ENCODE measurements at places on chromosomes 1 and 21.

- no peak for DNase-seq
These were observed 15.8 kb upstream of the COL6A2 start for GRCh38 chr21:46081862-46082712.

DNA sequence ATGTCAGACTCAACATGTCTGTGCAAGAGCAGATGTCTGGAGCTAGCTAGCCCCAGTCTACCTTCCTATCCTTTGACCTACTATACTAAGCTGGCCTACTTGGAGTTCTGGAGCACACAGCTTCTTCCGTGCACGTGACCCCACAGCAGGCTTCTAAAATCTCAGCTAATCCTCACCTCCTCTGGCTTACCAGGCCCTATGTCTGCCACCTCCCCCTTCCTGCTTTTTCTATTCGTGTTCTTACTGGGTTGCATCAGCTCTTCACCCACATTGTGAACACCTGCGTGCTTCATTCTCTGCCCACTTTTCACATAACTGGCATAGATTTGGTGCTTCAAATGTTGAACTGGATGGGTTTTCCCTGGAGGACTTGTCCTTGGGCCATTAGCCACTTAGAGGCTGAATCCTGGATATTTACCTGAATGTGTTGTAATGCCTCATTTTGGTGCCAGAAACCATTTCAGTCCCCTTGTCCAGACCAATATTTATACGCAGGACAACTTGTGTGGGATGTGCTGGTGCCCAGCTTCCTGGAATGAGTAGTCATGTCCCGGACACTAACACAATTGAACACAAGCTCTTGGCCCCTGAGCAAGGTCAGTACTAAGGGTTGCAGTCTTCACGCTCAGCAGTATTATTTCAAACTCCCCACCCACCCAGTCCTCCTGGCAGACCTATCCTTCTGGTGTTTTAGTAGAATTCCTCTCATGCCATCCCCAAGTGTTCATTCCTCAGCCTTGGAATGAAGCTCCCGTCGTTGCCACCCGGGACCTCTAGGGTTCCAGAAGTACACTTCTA lies 24.0 kb downstream of the TENT5C start:
- no peak for DNase-seq

DNA sequence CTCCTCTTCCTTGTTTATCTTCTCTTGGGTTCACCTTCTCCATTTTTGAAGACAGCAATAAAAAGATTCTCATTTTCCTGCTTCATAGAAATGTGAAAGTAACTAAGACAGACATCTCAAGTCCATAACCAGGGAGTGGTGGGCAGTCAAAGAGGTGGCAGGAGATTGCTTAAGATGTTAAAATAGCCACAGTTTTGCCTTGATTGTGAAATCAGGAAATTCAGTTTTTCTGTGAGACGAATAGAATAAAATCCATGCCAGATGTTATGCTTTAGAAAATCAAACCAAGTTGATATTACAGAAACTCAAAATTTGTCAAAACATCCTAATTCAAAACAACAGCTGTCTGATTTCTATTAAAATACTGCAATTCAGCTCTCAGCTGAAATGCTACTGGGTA lies 57.2 kb downstream of the TNN start:
- DNase-seq = no peak

DNA sequence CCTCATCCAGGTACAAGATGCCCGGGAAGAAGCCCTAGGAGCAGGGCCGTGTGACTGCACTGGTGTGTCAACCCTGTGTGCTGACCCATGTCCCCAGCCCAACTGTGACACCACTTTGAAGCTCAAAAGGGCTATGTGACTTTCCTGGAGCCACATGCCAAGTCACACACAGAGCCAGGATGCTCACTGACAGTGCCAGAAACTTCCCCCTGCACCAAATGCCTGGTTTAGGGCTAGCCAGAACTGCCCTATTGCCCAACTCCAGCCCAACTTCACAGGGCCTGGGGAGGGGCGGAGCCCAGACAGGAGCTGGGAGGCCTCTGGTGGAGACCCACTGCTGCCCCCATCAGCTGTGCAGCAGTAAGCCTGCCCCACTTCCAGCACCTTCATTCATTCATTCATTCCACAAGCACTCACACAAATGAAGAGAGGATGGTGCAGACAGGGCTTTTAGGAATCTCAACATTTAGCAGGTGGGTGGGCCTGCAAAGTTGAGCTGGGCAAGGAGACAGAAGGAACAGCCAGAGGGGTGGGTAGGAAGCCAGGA lies 36.7 kb downstream of the KCNQ4 start:
- no peak for DNase-seq

DNA sequence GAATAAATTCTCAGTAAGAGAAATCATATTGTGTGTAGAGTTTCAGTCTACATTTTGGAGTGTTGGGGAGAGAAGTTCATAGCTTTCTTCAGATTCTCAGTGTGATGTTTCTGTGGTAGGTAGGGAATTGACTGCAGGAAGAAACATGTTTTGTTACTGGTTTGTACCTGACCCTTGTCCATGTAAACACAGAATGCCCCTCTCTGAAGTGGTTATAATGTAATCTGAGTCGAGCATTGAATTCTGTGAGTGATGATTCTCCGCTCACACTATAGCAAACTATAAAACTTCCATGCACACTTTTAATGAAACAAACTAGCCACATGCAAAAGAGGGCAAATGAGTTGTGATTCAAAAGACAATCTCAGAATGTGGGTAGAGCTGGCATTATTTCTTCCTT lies 433.2 kb downstream of the USP25 start:
- no peak for DNase-seq

- no peak for DNase-seq
These were observed 426.8 kb upstream of the USP24 start for GRCh38 chr1:55641947-55642346.

DNA sequence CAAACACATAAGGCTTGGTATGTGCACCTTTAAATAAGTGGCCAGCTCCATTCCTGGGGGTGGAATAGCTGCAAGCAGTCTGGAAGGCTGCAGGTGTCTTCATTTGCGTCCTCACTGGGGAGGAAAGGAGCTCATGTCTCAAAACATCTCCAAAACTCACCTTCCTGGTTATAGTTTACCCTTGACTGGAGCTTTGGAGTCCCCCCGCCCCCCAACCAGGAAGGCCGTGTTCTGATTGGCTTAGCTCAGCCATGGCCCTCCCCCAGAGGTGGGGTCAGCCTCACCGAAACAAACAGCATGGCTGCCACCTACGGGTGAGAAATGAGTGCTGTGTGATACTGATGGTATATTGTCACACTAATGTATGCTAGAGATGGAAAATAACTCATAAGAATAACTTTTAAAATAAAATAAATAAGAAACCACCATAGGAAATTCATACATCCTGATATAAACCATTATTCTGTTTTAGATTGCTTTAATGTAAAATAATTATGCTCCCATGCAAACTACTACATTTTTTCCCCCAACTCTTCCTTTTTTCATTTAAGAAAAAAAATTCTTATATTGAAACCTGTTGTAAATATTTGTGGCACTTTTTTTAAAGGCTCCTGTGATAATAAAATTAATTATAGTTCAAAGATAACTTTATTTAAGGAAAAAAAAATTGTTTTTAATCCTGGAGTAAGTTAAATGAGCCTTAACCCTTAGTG lies 90.8 kb downstream of the ZP4 start:
- DNase-seq = no peak

DNA sequence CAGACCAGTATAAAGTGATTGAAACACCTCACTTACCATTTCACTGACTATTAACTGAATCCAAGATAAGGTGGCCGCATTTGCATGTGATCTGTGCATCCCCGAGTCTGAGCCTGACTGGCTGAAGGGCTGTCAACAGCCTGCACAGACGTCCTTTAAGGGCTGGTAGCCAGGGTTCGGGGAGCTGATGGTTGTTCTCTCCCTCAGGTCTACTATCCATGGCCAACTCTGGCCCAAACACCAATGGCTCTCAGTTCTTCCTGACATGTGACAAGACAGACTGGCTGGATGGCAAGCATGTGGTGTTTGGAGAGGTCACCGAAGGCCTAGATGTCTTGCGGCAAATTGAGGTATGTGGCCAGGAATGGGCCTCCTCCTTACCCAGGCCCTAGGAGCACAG lies 14.0 kb downstream of the PPIE start:
- no peak for DNase-seq

GRCh38 chr21:29961291-29962027 lies 21.7 kb upstream of the GRIK1 start:
- no peak for DNase-seq

DNA sequence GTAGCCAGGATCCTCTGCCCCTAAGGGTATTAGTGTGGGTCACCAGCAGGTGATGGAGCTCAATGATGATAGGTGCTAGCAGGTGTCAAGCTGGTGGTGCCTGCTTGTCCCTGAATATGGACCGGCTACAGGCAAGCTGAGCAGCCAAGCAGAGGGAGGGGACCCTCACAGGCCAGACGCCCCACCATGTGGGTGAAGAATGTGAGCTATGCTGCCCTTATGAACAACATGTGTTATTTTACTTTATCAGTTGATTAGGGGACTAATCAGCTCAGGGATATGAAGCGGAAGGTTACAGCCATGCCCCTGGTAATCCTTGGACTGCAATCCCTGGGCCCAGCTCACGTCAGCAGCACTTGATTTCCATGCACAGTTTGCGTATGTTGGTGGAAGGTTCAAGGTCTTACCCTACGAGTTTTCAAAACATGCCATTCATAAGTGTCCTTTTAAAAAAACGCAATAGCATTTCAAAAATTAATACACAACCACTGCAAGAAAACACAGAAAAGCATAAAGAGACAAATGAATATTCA lies 106.0 kb downstream of the CDC7 start:
- DNase-seq = no peak

- no peak for DNase-seq
These were observed 138.6 kb downstream of the SLC44A5 start for GRCh38 chr1:75472089-75472970.

DNA sequence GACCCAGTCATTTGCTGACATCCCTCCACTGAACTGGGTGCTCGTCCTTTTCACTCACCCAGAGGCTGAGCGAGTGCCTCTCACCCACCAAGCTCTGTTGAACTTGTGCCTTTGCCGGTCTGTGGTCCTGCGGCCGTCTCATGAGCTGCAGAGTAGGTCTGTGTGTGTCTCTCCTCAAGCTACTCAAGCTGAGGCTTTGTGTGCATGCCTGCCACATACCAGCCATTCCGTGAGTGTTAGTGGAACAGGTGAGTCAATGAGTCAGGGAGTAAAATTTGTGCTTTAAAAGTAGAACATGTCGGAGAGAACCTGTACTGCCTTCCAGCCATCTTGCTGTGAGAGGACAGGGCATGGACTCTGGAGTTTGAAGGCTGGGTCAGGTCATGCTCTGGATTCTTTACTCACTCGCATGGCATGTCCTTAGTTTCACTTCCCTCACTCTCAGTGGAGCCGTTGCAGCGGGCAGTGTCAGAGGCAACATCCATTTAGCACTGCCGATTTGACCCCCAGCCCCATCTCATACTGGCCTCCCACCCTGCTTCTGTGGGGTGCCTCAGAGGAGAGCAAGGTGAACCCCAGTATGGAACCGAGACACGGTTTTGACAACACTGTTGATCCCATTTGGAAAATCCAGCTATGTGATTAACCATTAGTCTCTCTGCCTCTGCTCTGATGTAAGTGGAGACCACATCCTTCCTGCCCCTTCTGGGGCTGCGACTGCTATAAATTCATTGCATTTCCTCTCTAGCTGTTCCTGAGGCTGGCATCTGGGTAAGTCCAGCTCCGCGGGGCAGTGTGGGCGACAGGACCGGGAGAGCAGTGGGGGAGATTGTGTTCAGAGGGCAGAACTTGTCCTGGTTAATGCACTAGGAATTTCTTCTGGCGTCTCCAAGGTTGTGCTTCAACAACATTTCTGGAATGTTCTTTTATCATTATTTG lies at the start of gene NLRP3:
TSS of gene NLRP3 (plus strand) at position 751 of the 939 bp plus-strand sequence. CDS start 2,628 bp downstream, outside the sequence.
- no peak for DNase-seq

GRCh38 chr1:21305900-21306189 lies 15.6 kb upstream of the ECE1 start:
- no peak for DNase-seq

DNA sequence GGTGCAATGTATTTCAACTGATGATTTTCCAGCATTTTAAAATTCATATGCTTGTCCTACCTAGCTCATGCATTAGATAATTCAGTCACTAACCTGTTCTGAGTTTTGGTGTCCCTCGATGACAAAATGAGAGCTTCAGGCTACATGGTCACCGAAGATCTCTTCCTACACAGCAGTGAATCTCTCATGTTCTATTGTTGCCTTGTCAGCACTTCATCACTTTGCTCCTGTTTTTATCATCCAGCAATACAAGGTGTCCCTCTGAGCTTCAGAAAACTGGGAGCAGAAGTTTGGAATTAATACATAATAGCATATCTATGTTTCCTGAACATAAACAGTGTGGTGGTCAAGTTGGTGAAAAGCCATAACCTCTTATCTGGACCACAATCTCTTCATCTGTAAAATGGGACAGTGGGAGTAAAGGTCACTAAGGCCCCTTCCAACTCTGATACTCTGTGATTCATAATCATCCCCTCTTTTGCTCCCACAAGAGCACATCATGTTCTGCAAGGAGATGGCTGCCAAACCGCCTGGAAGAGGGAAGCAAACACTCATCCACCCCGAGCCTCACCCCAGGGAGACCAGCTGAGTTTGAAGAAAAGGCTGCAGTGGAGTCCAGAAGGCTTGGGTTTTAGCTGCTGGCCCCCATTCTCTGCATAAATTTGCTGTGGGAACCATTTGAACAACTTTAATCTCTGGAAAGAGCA lies 137.9 kb upstream of the F3 start:
- no peak for DNase-seq

DNA sequence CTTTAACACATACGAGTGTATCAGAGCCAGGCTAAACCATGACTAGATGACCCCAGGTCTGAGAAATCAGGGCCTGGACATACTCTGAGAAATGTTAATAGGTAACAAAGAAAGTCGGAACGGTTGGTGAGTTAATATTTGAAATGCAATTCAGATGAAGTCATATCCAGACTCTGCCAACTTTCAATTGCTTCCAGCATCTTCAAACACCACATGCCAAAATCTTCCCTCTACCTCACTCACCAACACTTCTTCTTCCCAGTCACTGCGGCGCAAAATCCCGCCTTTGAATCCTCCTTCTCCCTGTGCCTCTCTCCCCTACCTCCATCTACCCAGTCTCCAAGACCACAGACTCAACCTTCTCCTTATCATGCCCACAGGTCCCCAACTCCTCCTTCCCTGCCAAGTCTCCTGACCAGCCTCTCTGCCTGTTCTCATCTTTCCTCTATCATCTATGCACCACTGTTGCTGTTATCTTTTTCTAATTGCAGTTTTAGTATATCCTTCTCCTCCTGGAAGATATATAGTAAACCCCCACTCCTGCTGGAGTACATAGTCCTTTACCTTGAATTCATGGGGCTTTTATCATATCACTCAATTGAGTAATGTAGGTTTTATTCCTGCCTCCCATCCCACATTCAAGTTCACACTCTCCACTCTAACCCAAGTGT lies 41.3 kb downstream of the ZBTB18 start:
- DNase-seq = no peak
